ENCODE measurements at places on chromosomes 3 and 15.

GRCh38 chr3:98151241-98151640 is 4.0 kb downstream of the OR5H14 start:
- no peak for DNase-seq

DNA sequence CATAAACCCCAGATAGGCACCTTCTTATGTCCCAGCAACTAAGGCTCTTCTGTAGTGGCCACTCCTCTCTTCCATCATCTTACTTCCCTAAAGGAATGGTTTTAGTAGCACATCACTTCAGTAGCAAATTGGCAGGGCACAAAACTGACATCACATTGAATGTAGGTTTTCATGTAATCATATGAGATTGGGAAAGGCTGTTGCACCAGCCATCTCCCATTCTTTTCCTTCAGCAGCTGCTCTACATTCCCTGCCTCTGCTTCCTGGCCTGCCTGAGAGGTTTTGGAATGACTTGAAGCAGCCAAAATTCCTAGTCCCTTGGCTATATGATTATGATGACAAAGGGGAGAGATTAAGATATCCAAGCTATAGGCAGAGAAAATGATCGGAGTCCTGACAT is 36.5 kb downstream of the NSUN3 start:
- DNase-seq: no peak

DNA sequence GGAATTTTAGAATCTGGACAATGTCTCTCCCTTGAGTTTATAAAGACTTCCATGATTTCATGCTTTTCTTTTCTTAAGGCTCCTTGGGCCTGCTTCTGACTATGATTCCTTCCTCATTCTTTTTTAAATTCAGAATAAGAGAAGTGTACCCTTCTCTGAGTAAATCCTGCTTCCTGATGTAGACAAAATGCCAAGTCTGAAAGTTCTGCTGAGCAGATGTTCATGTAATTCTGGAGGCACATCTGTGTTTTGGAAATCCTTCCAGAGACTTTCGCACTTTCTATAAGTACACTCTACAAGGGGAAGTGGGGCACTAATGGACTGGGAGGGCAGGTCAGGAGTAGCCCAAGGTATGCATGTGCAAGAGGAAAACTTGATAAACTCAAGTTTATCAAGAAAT is 24.8 kb downstream of the TPM1 start:
- DNase-seq: no peak

DNA sequence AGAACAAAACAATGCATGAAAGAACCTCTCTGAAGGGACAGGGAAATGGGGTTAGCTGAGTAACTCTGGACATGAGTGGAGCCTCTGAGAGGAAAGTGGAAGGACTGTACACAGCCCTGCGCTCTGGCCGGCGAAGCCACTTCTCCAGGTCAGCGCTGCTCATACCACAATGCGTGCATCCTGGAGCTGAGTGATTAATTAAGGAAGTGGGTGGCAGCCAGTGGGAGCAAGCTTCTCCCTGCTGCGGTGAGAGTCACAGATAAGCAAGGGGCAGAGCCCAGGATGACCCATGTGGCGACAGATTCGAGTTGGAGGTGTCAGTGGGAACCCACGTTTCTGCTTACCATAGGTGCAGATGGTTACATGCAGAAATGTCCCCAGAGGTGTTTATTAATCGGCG is 48.0 kb downstream of the KLF15 start:
- no peak for DNase-seq

- DNase-seq: no peak
Measured at GRCh38 chr3:10383850-10384248, 62.9 kb upstream of the SEC13 start.

DNA sequence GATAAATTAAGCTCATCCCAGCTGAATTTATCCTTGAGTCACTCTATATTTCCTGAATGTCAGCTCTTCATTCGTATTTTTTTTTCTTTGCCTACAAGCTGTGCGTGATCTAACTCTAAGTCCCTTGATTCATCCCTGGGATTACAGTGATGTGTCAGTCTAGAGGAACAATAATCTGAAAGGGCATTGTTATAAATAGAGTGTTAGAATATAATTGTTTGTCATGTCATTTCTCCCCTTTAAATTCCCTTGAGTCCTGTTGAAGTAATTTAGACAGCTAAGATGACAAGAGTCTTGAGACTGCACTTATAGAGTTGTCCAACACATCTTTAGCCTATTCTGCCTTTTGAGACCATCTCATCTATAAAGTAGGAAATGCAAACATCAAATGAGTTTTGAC is 621.8 kb downstream of the ZIC1 start:
- no peak for DNase-seq

GRCh38 chr3:174132006-174132405 is 727.1 kb upstream of the NAALADL2 start:
- no peak for DNase-seq

DNA sequence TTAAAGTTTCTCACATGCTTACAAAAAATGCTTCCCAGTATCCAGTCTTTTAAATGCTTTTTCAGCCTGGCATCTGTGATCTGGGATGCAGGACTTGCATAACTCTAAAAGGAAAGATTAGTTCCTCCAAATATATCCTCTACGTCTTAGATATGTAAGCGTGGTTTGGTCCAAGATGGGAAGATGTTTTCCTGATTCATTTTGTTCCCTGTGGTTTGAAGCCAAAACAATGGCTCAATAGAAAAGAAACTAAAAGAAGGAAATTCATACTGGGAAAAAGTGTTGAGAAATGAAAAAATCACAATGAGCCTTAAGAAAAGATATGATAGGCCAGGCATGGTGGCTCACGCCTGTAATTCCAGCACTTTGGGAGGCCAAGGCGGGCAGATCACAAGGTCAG is 1002.8 kb downstream of the NAALADL2 start:
- DNase-seq: no peak

DNA sequence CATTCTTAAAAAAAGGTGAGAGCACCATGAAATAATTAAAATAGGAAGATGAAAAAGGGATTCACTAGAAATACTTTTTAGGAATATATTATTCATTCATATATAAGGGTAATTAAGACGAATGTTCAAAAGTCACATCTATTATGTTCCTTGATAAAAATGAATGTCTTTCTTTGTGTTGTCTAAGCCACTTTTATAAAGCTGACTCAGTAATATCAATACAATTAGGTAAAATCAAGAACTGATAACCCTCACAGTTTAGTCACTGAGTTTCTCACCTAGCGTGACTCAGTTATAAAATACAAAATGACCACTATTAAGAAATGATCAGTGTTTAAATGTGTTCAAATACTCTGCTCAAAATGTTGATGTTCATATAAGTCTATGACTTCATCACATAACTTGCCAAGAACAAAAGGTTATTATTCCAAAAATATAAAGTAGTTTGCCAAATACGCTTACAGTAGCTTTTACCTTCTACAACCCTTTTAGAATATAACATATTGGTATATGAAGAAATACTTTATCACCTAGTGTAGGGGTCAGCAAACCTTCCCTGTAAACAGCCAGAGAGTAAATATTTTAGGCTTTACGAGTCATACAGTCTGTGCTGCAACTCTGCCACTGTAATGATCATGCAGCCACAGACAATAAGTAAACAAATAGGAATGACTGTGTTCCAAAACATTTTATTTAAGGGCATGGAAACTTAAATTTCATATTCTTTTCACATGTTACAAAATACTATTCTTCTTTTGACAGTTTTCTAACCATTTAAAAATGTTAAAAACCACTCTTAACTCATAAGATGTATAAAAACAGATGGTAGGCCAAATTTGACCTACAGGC is 369.8 kb downstream of the TBC1D5 start:
- no peak for DNase-seq

GRCh38 chr3:44045476-44046275 is 196.0 kb upstream of the TOPAZ1 start:
- peak; percentile 24 for DNase-seq

DNA sequence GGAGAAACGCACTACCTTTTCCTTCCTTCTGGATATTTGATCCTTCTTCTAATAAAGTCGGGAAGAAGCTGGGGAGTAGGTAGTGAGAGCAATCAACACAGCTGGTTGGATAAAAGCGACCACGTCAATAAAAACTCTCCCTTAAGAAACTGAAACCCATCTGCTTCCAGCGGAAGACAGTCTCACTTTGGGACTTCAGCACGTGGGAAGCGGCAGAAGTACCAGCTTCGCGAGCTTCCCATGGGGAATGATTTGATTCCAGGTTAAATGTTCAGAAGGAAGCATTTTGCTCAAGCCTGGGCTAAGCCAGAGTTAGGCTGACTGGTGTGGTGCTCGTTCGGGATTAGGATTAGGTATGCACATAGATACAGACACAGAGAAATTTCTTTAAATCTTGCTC is 262.3 kb upstream of the LYSMD4 start:
- DNase-seq: no peak

DNA sequence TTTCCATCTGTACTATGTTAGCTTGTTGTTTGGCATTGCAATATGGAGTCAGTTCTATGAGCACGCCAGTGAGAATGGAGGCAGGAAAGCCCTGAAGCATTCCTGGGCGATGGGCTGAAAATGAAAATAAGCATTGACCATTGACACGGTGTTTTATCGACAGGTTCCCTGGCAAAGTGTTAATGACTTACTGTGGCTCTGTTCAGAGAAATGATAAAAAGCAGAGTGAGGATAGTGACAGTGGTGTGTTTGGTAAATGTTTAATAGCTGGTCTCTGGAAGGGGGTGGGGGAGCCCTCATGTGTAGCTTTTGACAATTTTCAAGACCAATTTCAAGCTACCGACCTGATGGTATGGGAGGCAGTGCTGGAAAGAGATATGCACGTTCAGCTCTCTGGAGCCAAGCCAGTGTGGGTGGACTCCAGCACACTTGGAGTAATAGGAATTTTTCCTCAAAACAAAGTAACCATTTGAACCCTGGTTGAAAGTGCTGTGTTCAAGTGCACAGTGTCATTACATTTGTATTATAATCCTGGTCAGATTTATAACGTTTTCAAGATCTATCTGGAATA is 341.7 kb upstream of the ROBO2 start:
- DNase-seq: no peak

GRCh38 chr3:102057781-102058421 is 208.6 kb downstream of the NFKBIZ start:
- no peak for DNase-seq

DNA sequence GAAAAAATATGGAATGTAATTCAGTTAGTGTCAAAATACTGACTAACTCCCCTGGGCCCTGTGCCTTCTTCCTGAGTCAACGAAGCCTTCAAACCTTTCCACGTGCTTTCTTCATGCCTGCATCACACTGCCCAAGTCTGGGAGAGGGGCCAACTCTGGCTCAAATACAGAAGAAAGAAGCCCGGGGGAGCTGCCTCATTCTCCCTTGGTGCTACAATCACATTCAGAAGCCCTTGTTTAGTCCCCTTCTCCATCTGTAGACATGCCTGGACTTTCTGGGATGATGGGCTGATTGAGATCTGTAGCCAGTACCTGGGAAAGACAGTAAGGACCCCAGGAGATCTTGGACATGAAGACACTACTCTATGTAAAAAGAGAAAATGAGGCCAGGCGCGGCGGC is 77.8 kb upstream of the GSK3B start:
- DNase-seq: no peak

- no peak for DNase-seq
Measured at GRCh38 chr15:42619656-42620371, 44.4 kb downstream of the STARD9 start.

GRCh38 chr15:62760538-62760937 is 282.0 kb upstream of the TPM1 start:
- DNase-seq: no peak

- no peak for DNase-seq
Measured at GRCh38 chr15:95106801-95107200, 875.4 kb downstream of the MCTP2 start.

DNA sequence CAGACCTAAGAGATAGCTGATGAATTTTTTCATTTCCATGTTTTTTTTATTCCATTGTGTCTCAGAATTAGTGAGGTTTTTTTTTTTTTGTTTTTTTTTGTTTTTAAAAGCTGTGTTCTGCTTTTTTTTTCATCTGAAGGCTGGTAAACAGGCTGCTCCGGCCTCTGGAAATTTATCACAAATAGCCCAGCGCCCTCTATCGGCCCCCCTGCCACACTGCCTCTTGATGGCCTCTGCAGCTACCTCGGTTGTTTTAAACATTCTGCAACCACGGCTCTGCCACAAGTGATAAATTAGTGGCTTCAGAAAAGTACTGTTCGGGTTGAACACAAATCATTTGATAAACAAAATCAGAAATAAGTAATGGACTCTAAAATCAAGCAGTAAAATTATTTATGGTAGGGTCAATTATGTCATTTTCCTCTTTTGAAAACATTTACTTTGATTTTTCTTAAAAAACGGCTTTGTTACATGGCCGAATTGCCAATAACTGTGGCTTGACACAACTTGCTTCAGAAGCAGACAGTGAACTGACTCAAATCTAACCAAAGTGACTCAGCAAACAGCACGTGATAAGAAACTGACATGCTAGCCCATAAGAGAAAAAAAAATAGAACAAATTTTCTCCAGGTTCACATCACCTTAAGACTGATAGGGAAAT is 87.8 kb downstream of the RSL24D1 start:
- no peak for DNase-seq

GRCh38 chr15:77457905-77458265 is 37.2 kb downstream of the HMG20A start:
- DNase-seq: no peak
